ENCODE measurements at places on chromosomes 4 and X.

- DNase-seq: no peak
Observed at GRCh38 chr4:111214371-111214770, 591.5 kb upstream of the PITX2 start.

DNA sequence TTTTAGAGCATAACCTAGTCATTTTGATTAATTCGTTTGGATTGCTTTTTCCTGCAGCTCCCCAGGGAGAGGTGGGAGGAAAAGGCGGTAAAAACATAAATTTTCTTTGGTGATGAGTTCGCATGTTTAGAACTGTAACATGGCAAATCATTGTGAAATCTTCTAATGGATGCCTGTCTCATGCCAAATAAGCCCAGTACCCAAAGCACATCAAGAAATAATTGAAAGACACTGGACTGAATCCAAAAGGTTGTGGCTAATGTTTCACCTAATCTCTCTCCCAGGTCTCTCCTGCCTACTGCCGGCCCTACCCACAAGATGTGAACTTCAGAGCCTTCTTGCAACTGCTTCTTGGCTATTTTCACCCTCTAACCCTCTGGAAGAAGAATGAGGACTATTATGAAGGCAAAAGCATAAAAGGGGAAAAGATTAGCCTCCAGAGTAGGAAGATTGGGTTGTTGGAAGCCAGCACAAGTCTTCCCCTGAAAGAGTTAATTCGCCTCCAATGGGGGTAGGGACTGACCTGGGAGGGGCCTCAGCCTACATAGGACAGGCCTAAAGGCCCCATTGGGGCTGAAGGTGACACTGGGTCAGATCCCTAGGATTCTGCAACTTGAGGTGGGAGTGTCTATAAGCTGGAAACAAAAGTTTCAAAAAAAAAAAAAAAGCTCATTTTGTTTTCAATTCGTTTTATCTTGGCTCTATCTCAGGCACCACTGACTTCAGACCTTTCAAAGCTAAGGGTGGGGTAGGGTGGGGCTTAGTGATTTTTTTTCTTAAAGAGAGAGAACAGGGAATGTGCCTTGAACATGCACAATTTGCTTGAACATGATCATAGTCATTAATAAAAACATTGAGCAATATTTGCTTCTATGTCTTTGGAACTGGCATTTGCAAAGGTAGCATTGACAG is 278.6 kb upstream of the KLF3 start:
- no peak for DNase-seq

DNA sequence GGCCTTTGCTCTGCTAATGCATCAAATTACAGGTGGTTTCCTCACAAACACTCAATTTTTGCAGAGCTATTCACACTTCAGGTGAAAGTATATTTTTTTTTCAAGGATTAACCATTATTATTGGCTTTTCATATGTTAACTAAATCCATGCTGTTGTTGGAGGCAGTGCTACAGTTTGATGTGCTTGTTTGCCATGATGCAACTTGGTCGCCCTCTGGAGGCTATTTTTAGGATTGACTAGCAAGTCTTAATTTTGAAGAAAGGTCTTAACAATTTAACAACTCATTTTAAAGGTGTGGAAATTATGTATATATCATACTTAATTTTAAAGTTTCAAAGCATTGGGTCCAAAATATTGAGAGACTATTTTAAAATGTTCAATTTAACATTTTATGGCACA is 168.8 kb upstream of the FAM47A start:
- DNase-seq: no peak

GRCh38 chr4:63492515-63492914 is 916.7 kb downstream of the TECRL start:
- no peak for DNase-seq

GRCh38 chr4:172692701-172693100 is 475.9 kb upstream of the GALNT7 start:
- DNase-seq: no peak

DNA sequence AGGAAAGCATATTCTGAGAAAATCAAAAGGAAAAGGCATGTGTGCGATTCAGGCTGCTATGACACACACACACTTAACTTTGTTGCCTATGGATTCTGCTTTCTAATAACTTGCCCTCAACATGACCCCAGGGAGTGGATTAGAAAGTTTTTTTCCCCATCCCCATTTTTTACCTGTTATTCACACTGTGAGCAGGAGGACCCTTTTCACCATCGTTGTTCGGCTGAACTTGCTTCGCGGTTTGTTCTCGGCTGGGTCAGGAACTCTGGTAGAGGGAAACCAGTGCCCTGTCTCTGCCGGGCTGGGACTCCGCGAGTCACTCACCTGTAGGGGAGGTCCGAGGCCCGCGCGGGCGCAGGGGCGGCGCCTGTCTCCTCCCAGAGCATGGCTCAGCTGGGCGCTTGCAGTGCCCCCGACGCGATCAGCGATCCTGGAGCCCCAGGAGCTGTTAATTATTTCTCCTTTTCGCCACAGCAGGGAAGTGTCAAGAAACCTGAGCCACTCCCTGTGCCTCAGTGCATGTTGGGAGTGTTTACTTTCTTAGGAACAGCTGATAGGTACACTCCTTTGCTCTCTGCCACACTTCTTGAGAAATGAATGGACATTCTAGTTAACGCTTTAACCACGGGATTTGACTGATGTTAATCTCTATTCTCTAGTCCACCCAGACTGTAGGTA is at the start of gene RASSF6:
RASSF6 (minus strand) TSS at position 322 of the 678 bp plus-strand sequence. CDS start 8,641 bp downstream, outside the sequence.
- DNase-seq: no peak

DNA sequence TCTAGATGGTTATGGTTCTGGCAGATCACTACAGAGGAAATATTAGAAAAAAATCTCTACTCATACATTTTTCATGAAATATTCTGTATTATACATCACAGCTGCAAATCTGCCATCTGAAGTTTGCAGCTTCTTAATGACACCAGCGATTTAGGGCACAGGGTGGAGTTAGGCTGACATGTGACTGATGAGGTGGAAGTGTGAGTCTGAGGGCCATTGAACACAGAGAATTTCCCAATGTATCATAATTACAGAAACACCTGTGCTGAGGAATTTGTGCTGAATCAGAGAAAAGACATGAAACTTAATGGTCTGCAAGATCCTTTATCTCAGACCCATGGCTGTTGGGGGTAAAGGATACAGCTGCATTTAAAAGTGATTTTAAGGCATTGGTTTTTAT is 2025.6 kb upstream of the AGA start:
- DNase-seq: no peak

- no peak for DNase-seq
Observed at GRCh38 chr4:141329174-141329569, 108.5 kb downstream of the ZNF330 start.

DNA sequence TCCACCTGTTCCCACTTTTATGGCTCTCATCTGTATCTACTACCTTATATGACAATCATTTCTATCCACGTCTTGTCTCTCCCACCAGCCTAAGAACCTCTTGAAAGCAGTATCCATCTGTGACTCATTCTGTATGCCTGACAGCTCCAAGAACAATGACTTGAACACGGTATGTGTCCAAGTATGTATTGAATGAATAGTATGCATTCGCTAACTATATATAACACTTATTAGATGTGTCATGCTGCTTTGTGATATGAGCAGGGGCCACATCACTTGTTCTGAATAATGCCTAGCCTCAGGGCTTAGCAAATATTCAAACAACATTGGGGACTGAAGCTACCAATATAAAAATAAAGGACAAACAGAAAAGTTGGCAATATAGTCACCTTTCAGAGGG is 4.9 kb downstream of the OPHN1 start:
- no peak for DNase-seq

- DNase-seq: no peak
Observed at GRCh38 chrX:118025226-118025625, 91.4 kb downstream of the KLHL13 start.

DNA sequence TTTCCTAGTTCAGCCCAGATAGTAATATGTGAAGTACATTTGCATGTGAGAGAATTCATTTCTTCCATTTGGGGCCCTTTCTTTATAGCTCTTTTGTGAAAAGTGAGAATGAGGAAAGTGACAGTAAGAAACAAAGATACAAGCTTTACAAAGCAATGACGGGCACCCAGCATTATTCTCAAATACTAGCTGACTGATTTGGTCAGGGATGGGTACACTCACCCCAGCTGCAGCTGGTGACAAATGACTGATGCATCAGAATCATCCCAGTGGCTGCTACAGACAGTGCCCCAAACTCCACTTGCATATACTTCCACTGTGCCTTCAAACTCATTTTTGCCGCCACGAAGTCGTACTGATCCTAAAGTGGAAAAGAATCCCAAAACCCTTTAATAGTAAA is 14.8 kb downstream of the PRSS12 start:
- no peak for DNase-seq

- DNase-seq: peak; percentile 44
Observed at GRCh38 chrX:46561824-46562657, 11.5 kb upstream of the CHST7 start.

- DNase-seq: no peak
Observed at GRCh38 chrX:135520022-135520552, 373 bp upstream of the INTS6L start.

GRCh38 chrX:124497386-124497785 is 151.0 kb downstream of the SH2D1A start:
- no peak for DNase-seq

DNA sequence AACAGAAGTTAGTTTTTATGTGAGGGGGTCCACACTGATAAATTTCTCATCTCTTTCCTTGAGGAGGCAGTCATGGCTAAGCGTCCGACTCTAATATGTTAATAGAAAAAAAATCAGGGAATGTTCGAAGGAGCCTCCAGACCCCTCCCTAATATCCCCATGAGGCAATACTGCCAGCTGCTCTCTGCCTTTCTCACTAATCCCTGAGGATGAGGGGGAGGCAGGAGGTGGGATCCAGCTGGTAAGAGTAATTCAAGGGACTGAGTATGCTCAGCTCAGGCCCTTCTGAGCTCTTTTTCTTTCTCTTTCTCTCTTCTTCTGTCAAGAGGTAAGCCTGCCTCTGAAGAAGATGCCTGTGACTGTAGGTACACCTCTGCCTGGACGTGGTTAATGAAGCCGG is 51.7 kb downstream of the PIR start:
- DNase-seq: no peak

- DNase-seq: no peak
Observed at GRCh38 chrX:100424012-100424411, 13.9 kb upstream of the PCDH19 start.

DNA sequence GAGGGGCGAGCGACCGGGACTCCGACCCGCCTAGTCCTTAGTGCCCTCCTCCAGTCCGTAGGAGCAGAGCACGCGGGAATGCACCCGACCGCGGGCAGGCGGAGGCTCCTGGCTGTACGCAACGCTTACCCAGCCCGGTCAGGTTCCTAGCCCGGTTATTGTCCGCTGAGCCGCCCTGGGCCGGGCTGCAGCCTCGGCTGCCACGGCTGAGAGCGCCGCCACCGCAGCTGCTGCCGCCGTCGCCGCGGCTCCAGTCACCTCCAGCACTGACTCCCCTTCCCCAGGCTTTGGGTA is at the start of gene AMER1:
AMER1 (minus strand) TSS at position 268 of the 294 bp plus-strand sequence. CDS start 12,422 bp downstream, outside the sequence.
- DNase-seq: no peak

- DNase-seq: no peak
Observed at GRCh38 chr4:57104706-57105560, 5.3 kb downstream of the IGFBP7 start.

- DNase-seq: no peak
Observed at GRCh38 chr4:156969911-156970310, 1.7 kb downstream of the PDGFC start.

DNA sequence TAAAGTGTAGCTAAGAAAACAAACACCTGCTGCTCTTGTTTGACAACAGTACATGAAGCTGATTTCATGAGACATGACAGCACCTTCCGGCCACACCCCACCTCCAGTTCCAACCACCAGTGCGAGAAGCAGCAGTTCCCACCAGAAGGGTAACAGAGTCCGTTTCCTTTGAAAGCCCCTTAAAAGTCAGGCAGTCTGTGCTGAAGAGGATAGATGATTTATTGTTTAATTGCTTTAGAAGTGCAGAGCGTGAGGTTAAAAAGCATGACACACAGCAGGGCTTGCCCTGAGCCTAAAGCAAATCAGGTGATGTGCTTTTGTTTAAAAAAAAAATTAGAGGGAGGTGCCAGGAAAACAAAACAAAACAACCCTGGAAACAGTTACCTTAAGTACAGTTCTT is 82.6 kb downstream of the HADH start:
- no peak for DNase-seq

DNA sequence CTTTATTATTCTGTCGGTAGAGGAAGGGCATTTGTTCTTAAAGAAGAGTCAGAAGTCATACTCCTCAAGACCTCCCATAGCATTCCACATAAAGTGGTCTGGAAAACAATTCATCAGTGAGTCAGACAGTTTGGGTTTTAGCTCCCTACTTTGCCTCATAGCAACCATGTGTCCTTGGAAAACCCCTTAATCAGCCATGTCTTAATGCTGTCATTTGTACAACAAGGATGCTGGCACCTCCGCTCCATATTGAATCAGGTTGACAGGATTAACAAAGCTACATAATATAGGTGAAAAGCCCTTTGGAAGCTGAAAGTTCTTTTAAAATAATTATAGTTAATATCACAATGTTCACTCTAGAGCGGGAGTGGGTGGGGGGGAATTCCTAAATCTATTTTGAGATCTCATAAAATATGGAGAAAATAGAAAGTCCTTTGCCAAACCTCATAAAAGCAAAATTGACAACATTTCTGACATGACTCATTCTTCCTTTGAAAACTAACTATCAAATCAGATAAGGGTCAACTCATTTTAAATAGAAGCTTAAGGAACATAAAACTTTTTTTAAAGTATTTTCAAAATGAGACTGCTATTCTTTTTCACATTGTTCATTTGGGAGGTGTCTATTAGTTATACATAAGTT is 37.3 kb upstream of the GUCY1A1 start:
- no peak for DNase-seq

DNA sequence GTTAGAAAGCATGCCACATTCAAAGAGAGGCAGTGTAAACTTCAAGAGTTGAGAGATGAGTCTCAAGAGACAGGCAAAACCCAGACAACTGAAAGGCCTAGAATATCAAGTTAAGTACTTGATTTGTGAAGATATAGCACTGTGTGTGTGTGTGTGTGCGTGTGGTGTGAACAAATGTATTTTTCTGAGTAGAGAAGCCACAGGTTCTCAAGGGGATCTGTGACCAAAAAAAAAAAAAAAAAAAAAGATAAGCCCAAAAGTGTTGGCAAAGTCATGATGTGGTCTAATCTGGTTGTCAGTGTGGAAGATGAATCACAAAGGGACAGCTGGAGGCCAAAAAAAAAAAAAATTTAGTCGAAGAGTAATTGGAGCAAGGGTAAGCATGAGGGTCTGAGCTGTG is 3.9 kb downstream of the RIPPLY1 start:
- DNase-seq: no peak

GRCh38 chrX:45771560-45772340 is 571.1 kb upstream of the DIPK2B start:
- no peak for DNase-seq

GRCh38 chrX:126485409-126485808 is 67.2 kb downstream of the DCAF12L1 start:
- no peak for DNase-seq

DNA sequence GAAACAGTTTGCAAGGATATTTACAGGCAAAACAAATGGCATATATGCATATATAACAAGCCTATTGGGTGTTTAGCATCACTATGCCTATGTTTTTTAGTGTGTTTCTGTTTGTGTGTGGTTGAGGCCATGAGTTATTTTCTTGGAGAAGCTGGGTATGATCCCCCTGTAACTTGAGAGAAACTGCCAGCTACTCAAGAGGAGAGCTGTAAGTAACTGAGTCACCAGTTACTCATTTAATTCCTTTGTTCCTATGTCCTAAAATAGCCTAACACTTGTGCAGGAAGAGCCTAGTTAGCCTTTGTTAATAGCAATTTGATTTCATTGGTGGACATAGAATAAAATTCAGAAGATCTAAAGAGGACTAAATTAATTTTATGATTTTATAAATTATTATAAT is 79.1 kb downstream of the PWWP3B start:
- DNase-seq: no peak

- no peak for DNase-seq
Observed at GRCh38 chr4:35286434-35286833, 957.9 kb downstream of the ARAP2 start.

GRCh38 chr4:110061076-110061475 is 137.3 kb downstream of the ELOVL6 start:
- DNase-seq: no peak

Measured in hypothalamus (tissue), 51 donors.